OCI-LY7 (cell line): ENCODE measurements at places on chromosomes 5 and 9.

DNA sequence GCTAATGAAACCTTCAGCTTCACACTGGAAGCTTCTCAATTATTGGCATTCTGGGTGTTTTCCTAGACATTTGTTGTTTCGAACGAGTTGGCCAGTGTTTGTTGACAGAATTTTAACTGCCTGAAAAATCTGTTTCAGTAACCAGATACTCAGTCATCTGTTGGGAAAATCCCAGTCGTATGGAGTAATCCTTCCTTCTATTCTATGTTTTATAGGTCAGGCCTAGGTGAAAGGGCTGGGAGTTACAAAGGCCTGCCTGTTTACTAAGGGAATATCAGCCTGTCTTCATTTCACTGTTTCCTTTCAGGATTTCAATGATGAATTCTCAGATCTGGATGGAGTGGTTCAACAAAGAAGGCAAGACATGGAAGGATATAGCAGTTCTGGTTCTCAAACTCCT is 59.9 kb downstream of the GRAMD2B start:
- no peak for DNase-seq

GRCh38 chr5:78638973-78639669 is 9.5 kb downstream of the LHFPL2 start:
- no peak for DNase-seq

- peak; percentile 66 for DNase-seq
Observed at GRCh38 chr9:68919661-68920060, 94.3 kb downstream of the PRKACG start.

DNA sequence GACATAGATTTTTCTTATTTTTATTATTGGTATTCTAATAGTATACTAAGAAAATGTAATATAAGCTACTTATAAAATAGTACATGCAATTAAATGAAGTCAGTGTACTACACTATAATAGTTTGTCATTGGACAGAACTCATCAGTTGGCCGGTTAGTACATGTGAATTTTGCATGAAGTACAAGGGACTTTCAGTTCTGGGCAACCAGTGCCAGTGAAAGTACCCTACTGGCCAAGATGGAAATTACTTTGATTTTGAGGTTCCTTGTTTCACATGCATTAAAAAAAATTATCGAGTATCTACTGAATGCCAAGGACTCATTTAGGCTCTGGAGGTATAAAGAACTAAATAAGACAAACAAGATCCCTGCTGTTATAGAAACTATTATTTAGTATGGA is 213.4 kb upstream of the ELL2 start:
- DNase-seq: peak; percentile 4

DNA sequence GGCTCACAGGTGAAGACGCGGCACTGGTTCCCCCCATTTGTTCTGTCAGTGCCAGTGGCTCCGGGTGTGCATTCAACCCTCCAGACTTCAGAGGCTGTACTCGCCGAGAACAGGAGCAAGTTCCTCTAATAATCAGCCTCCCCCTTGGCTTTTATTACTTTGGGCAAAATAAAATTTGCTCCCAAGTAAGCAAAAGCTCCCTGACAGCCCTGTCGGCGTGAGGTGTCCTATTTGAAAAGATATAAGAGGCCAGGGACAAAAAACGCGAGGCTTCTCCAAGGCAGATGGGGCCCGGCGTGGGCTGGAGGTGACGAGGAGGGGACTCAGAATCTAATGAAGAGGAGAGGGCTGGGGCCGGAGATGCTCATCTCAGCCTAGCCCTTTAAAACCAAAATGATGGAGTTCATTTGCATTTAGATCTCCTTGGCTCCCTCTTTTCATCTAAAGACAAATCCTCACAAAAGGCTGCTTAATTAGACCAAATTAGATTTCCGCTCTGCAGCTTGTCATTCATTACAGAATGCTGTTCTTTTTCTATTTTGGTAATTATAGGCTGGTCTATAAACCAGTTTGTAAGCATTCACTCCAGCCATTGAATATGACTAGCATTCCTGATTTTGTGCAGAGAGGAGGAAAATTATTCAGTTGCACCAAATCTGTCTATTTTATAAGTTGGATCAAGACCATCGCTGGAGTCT is 68.5 kb downstream of the CFAP77 start:
- no peak for DNase-seq

DNA sequence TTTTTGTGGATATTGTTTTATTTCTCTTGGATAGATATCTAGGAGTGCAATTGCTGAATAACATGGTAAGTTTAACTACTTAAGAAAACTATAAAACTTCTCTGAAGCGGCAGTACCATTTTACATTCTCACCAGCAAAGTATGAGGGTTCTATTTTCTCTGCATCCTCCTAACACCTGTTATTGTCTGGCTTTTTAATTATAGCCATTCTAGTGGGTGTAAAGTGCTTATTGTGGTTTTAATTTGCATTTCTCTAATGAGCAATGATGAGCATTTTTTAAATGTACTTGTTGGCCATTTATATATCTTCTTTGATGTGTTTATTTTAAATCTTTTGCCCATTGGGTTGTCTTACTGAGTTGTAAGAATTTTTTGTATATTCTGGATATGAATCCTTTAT is 28.7 kb downstream of the SMIM32 start:
- peak; percentile 80 for DNase-seq

- no peak for DNase-seq
Observed at GRCh38 chr5:107396351-107396690, 274.4 kb downstream of the EFNA5 start.

GRCh38 chr5:133321833-133322420 is 270.1 kb downstream of the HSPA4 start:
- no peak for DNase-seq

GRCh38 chr5:17079562-17079961 is 137.9 kb upstream of the BASP1 start:
- DNase-seq: no peak

DNA sequence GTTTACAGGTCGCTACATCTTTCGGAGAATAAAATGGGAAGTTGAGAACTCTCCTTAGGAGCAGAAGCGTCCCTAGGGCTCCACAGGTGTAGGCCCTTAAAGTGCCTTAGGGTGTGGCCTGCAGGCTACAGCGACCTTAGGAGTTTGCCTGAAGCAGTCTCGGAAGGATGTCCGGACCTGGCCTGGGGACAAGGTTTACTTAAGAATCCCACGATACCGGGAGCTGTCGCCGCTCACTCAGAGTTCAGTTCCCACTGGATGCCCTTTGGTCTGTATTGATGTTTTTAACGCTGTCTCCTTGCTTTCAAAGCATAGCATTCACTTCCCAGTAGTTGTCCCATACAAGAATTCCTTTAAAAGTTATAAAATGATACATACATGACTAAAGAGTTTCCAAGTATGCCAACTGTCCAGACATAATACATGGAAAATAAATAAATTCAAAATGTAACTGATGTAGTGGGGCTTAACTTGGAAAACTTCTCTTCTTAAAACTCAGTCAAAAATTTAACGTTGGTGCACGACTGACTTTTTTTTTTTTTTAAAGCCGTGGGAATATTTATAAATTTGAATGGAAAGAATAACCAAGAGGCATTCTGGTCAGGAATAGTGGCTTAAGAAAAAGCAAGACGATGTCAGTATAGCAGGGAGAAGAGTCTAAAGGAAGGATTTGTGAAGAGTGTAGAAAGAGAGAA is 848 bp downstream of the RAD50 start:
- DNase-seq: peak; percentile 73

- no peak for DNase-seq
Observed at GRCh38 chr5:97499605-97500004, 316.6 kb upstream of the RIOK2 start.

DNA sequence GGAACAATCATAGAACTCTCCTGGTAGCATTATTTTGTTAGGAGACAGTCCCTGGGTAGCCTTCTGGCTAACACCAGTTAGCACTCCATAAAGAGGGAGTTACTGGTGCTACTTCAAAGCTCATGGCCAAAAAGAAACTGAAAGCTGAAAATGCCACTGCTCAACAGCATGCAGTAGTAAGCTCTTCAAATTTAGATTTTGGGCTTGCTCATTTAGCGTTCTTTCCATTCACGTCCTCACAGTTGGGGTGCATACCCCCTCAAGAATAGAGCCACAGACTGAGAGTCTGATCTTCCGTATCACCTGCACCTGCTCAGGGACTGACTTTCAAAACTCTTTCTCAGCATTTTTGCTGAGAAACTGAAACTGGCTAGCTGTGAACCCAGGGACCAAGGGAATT is 24.7 kb downstream of the NTRK2 start:
- no peak for DNase-seq

DNA sequence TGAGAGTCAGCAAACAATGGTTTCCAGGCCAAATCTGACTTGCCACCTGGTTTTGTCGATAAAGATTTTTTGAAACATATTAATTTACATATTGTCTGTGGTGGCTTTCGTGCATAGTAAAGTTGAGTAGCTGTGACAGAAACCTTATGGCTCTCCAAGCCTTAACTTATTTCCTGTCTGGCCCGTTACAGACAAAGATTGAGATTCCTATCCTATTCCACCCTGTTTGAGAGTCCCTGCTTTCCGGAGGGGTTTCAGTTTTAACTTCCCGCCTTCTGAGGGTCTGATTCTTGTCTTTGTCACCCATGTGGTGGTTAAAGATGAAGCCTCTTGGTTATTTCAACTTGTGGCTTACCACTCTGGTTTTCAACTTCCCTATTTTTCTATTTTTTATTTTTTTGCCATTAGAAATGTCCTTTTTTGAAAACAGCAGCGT is 11.4 kb downstream of the OTULIN start:
- DNase-seq: peak; percentile 47

GRCh38 chr5:179866241-179867078 is 7.8 kb upstream of the MRNIP start:
- DNase-seq: peak; percentile 63

- DNase-seq: no peak
Observed at GRCh38 chr5:33035851-33036527, 324.9 kb downstream of the NPR3 start.

- DNase-seq: no peak
Observed at GRCh38 chr5:121758615-121759014, 93.1 kb upstream of the FTMT start.

DNA sequence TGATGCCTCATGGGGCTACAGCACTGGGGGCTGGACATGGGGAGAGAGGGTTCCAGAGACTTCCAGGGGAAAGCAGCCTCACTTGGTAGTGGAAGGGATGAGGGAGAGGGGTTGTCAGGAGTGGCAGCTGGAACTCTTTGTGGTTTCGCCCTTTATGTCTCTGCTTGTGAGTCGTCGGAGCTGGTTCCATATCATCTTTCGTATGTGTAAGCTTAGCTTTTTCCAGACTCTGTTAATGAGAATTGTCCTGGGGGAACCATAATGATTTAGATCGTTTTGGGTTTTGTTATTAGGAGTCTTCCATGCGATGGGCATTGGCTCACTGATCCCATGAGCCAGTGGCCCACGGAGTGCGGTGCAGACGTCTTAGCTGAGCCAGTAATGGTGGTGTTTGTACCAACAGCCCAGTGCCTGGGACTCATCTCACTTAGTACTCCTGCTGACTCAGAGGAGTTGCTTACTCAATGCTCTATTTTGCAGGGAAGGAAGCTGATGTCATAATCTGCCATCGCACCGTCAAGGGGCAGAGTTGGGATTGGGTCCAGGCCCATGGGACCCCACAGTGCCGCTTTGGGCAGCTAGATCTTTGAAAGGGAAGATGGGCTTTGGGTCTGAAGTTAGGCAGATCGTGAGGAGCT is 48.5 kb downstream of the NEK6 start:
- DNase-seq: no peak

DNA sequence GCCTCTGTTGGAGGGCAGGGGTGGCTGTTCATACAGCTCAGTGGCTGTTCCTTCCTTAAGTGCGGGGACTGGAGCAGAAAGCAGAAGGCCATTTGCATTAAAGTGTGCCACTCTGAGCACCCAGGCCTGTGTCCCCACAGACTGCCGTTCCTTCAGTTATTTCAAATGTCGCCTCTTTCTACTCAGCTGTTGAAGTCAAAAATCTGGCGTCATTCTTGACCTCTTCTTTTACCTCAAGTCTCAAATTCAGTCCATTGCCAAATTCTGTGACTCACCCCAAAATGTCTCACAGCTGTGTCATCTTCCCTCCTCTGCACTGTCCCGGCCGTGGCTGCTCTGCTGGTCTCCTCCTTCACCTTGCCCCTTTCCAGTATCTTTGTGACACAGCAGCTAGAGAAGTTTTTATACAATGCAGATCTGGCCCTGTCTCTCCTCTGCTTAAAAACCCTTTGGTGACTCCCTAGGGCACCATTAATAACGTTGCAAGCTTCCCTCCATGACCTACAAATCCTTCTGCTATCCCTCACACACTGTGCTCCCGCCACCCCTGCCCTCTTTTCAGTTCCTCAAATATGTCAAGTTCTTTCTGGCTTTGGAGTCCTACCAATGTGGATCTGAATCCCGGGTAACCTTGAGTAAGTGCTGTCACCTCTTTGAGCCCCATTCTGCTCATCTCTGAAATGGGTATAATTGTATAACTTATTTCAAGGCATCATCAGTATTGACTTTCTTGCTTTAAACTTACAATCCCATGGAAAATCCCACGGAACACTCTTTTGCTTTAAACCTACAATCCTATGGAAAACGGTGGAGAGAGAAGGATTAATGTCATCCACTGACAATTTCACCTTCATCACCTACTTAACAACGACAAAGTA is 98.3 kb upstream of the BOD1 start:
- no peak for DNase-seq

- no peak for DNase-seq
Observed at GRCh38 chr5:67248703-67249589, 52.3 kb upstream of the CD180 start.

- DNase-seq: no peak
Observed at GRCh38 chr9:120923620-120924328, 2.8 kb downstream of the TRAF1 start.

GRCh38 chr5:174189654-174190541 is 144.4 kb downstream of the NSG2 start:
- no peak for DNase-seq

DNA sequence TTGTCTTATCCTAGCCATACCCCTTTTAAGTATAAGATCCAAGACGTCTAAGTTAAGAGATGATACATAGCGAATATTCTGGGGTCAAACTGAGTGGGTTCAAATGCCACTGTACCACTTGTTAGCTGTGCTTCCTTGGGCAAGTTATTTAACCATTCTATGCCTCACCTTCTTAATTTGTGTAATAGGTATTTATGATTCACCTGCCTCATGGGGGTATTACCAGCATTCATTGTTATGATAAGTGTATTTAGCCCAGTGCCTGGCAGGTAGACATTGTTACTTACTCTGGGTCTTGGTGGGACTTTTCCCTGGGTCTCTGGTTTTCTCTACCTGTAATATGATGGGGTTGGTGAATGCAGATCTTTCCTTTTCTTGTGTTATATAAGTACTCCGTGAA is 3.8 kb downstream of the LARP1 start:
- DNase-seq: no peak

DNA sequence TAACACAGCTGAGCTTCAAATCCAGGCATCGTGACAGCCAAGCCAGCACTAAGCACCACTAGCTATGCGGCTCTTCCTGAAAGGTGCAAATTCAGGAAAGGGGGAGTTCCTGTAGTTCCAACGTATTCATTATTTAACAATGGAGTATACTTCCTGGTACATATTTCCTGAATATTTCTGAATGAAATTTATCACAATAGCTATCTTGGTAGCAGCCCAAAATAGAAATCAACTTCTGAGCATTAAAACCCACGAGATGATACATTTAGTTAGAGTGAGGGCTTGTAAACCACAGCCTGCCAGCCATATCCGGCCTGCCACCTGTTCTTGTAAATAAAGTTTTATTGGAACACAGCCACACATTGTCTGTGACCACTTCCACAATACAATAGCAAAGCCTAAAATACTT is 109.7 kb upstream of the RETREG1 start:
- DNase-seq: peak; percentile 21
